ENCODE measurements at places on chromosomes 6 and 20.

GRCh38 chr6:3777730-3778461 lies 26.4 kb upstream of the PXDC1 start:
- DNase-seq, result no peak

- DNase-seq, result no peak
These were observed 20.7 kb upstream of the ELOVL2 start for GRCh38 chr6:11064836-11065235.

DNA sequence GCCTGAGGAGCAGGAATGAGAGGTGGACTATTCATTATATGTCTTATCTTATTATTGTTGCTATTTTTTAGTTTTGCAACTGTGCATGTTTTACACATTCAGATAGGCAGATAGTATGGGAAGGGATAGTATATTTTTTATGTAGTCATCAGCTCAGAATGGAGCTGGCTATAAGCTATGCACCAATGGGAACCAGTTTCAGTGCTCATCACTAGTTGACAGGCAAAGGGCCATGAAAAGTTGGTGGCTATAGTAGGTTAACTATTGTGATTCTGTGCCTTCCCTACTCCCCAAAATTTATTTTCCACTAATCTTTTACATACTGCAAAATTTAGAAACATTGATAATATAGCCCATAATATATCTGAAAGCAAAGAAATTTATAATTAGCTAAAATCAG lies 5.3 kb upstream of the UBD start:
- DNase-seq, result no peak

DNA sequence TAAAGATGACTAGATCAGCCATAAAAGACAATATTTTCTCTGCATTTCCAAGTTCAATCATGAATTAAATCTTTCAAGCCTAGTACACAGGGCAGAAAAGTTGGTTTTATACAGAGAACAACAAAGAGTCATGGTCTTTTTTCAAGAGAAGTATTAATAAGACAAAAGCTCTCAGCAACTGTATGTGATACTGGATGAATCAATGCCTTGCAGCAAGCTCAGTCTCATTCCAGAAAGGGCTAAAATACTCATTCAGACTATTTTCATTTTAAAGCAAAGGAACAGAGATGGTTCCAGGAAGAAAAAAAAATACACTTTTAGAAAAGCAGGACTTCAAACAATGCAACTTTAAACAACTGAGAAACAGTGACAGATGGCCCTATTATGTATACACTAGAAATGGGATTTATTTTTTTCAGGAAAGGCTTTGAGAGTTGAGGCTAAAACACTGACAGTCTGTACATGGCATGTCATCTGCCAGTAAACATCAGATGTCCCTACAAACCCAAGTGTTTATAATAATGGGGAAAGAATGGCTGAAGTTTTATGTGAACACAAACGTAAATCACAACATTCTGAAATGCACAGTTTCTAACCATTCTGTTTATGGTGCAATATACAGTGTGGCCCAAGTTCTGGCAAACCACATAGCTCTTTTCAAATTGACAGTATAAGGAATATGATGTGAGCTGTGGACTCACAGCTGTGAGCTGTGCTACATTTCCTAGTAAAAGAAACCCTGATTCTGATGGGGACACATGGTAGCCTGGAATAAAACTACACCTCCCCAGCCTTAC lies 114.3 kb upstream of the DST start:
- no peak for DNase-seq

- no peak for DNase-seq
These were observed 9.7 kb downstream of the NOL7 start for GRCh38 chr6:13624871-13625288.

- no peak for DNase-seq
These were observed 47.9 kb downstream of the BTBD3 start for GRCh38 chr20:11965602-11966001.

GRCh38 chr20:63536997-63537524 lies at the start of gene PTK6:
TSS of gene PTK6 (minus strand) at chr20:63537376. CDS start at chr20:63537314, 62 bp downstream.
- no peak for DNase-seq

- no peak for DNase-seq
These were observed 67.5 kb downstream of the VEGFA start for GRCh38 chr6:43837507-43837906.

DNA sequence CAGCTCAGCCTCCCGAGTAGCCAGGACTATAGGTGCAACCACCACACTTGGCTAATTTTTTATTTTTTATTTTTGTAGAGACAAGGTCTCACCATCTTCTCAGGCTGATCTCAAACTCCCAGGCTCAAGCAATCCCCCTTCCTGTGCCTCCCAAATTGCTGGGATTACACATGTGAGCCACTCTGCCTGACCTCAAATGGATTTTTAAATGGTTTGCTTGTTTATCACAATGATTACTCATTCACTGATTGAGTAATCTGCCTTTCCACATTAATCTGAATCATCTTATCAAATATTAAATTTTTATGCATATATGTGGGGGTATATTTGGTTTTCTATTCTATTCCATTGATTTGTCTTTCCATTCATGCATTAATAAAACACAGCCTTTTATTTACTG lies 9.4 kb upstream of the KHDC1L start:
- DNase-seq, result no peak

- DNase-seq, result no peak
These were observed 131.9 kb downstream of the UST start for GRCh38 chr6:148878683-148879082.

- DNase-seq, result no peak
These were observed 220.7 kb upstream of the NRSN1 start for GRCh38 chr6:23905133-23905815.

GRCh38 chr6:104604685-104605084 lies 255.0 kb downstream of the HACE1 start:
- DNase-seq, result no peak

GRCh38 chr6:27092316-27092692 lies 155.2 kb upstream of the PRSS16 start:
- DNase-seq, result no peak

DNA sequence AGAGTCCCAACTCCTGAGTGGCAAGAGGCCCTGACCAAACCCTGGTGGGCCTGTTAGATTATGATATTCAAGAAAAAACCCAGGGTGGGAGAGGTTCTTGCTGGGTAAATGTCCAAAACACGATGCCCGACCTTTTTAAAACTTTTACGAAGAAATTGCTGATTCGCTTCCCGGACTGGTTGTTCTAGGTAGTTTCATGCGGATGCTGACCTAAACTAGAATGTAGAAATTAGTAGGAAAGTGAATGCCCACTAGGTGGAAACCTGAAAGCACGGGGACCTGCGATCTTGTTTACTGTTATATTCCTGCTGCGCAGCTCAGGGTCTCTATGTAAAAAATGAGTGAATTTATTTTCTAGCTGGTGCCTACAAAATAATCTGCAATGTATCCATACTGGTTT lies 2.3 kb downstream of the RAE1 start:
- DNase-seq, result no peak

DNA sequence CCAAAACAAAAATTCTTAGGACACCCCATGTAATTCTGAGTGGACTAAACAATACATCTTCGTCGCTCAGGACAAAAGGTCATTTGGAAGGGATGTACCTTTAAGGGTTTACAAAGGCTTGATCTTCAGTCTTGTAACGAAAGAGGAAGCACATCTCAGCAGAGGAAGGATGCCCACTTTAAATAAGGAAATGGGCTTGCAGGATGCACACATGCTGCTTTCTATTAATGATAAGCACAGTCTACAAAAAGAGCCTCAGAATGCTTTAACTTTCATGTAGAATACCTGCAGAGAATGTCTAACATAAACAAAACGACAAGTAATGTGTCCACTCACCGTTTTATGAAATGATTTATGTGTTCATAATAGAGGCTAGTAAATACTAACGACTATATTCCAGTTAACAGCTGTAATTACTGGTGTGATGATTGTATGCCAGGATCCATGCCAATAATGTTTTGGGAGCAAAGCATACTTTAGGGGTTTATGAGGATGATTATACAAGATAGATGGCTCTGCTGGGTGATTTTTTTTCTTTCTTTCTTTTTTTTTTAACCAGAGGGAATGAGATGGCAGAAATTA lies 216.9 kb downstream of the GMDS start:
- DNase-seq, result no peak

DNA sequence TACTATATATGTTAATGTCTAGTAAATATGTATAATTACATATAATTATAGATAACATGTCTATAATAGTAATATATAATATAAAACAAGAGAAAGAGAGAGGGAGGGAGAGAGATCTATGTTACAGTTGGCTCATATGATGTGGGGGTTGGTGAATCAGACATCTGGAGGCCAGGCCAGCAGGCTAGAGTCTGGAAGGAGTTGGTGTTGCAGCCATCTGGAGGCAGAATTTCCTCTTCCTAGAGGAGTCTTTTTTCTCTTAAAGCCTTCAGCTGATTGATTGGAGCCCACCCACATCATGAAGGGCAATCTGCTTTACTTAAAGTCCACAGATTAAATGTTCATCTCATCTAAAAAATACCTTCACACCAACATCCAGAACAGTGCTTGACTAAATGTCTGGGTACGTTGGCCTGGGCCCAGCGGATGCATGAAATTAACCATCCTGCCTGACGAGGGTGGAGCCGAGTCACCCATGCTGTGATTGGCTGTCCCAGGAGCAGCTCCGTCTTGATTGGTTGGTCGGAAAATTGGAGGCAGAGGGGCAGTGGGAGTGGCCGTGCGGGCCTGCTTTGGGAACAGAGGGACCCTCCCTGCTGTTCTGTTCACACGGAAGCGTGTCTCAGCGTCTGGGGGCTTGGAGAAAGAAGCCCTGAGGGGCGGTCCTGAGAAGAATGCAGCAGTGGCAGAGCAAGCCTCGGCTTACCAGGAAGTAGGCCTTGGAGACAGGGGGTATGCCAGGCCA lies 392.4 kb downstream of the QKI start:
- no peak for DNase-seq

DNA sequence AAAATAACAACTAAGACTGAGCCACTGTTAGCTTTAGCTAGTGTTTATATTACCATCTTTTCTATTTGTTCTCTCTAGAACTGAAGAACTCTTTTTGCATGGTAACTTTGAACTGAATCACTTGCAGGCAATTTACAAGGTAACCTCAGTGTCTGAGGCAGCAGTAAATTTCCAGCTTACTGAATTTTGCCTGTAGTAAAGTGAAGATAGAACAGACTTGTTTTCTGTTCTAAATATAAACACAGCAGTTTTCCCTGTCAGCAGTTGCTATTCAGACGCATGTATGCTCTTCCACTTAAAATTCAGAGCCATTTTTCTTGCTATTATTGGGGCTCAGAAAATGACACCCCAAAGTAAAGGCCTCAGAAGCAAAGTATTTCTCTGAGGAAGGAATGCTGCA lies 974.0 kb upstream of the GJE1 start:
- no peak for DNase-seq

DNA sequence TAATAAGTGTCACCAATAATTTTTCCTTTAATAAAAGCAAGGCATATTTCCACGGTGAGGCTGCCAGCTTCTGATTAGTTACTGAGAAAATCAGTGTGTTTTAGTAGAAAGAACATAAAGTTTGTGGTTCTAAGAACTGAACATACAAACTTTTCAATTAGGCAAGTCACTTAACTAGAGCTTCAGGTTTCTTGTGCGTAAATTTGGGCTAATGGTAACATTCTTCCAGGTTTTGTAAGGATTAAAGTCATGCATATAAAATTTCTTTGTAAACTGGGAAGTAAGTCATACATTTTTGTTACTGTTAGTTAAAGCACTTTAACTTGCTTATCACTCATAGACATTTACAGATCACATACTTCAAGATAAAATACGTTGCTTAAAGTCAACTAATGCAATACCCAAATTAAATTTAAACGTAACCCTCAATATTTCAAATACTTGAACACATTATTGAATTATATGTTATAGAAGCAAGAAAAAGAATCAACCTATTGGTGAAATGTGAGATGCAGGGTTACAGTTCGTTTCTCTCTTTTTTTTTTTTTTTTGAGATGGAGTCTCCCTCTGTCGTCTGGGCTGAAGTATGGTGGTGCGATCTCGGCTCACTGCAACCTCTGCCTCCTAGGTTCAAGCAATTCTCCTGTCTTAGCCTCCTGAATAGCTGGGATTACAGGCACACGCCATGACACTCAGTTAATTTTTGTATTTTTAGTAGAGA lies 327.3 kb upstream of the NOX3 start:
- no peak for DNase-seq

- DNase-seq, result no peak
These were observed 22.1 kb downstream of the MDGA1 start for GRCh38 chr6:37675606-37676005.
